ENCODE measurements at places on chromosomes 2 and 18.

DNA sequence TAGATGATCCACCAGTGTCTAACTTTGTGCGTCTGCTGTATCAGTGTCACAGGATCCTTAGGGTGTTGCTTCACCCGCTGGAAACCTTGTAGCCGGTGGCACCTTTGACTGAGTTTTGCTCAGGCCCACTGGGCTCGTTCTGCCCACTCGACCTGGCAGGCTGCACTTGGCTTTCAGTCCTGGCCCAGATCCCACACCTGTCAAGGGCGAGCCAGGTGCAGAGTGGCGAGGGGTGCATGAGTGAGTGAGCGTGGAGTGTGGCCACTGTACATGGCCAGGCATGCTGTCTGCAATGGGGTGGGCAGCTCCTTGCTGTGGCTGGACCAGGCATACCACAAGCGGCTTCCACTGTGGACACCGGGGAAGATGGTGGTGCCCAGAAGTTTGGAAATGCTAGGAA is 179.0 kb downstream of the FAM210A start:
- DNase-seq = no peak

- DNase-seq = peak; percentile 14
Observed at GRCh38 chr2:31413862-31414550, 536 bp downstream of the XDH start.

DNA sequence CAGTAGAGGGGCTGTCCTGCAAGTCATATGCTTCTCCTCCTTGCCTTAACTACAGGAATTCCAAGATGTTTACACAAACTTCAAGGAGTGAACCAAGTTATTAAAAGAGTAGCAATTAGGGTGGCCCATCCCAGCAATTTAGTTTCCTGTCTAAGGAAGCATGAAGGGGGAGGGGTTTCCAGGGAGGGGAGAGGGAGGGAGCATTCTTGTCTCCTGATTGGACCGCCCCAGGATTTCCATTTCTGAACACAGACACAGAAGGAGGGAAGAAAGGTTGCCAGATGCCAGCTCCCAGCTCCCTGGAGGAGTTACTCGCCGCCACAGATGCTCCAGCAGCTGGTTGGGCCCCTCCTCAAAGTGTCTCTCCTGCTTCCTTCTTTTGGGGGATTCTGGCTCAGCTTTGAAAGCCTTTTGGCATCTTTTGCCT is 107.6 kb downstream of the TRIB2 start:
- DNase-seq = no peak

DNA sequence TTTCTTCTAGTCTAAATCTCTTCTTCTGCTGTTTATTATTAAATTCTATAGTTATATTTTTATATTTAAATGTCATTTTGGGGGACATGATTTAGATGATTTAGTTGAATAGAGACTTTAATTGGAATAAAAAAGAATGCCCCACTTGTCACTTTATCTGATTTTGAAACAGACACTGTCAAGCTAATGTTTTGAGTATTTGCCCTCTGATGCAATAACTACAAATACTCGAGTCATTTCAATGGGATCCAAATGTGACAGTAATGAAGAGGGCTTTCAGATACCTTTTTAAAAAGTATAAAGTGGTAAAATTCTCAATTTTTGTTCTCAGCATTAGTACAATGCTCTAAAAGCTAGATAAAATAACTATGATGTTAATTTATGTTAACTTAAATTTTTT is 257.3 kb upstream of the SESTD1 start:
- DNase-seq = no peak

DNA sequence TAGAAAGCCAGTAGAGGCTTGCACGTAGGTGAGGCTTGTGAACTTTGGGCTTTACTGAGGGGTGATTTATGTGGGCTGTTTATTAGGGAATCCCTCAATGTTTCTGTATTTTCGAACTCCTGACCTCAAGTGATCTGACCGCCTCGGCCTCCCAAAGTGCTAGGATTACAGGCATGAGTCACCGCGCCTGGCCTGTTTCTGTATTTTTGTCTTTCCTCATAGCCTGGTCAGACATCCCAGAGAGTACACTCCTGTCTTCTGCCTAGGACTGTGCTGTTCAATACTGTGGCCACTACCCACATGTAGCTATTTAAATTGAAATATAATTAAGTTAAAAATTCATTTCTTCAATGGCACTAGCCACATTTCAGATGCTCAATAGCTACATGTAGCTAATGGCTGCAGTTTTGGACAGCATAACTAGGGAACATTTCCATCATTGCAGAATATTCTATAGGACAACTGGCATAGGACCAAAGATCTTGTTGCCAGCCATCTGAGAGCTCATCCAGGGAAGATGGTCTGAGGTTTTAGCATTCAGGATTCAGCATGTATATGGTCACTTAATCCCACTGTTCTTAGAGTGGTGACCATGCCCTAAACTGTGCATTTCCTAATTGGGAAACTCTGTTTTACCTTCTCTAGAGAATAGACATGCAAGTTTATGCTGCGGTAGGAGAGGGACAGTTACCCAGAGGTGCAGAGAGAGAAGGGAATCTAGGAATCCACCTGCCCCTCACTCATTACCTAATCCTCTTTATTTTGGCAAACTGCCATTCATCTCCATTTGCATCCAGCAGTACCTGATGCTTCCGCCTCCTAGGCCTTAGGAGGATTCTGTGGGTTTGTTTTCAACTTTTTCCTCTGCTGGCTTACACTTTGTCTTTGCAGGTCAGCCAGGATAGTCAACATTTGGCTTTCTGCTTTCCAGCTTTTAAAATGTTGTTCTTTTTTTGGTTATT is 64.4 kb downstream of the LCLAT1 start:
- DNase-seq = no peak

DNA sequence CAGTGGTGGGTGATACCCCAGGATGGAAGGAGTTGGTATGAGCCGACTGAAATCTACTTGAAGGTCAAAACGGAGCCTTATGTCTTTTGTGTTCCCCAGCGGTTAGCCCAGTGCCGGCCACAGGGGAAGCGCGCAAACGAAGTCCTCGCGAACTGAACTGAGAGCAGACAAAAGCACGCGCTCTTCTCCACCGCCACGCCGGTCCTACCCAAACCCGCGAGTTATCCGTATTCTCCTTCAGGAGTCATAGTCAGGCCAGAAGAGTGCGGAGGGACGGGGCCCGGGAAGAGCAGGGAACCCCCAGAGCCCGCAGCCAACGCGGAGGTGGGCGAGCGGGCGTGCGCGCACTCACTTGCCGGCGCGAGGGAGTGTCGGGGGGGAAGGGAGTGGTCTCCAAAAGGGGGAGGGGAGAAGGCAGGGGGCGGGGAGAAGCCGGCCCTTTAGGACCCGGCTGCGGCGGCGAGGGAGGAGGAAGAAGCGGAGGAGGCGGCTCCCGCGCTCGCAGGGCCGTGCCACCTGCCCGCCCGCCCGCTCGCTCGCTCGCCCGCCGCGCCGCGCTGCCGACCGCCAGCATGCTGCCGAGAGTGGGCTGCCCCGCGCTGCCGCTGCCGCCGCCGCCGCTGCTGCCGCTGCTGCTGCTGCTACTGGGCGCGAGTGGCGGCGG is at the start of gene IGFBP2:
TSS of gene IGFBP2 (plus strand) at position 469 of the 664 bp plus-strand sequence. CDS start at position 573, 104 bp downstream.
- DNase-seq = no peak

GRCh38 chr2:66433945-66434678 is 813 bp upstream of the MEIS1 start:
- no peak for DNase-seq

DNA sequence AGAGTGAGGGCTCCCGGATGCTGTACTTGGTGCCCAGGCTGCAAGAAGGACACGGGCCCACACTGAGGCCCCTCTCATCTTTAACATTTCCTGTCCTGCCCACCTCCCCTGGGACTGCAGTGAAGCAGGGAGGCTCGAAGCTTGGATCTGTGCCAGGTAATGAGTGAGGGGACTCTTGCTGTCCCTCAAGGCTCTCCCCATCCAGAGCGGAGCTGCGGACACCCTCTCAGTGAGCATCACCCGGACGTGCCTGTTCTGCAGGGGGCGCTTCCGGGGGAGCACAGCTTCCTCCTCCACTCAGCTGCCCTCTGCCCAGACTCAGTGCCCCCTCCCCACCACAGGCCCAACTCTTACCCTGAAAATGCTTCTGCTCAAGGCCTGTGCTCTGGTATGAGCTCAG is 150.0 kb upstream of the MYCN start:
- DNase-seq = no peak

GRCh38 chr2:112491946-112492345 is 10.0 kb downstream of the TTL start:
- DNase-seq = no peak

GRCh38 chr2:84799772-84800171 is 81.1 kb downstream of the TRABD2A start:
- no peak for DNase-seq

Measured in AML-193 (cell line).